ENCODE measurements at places on chromosomes 4 and X. TPM values are rescaled to one million over a fixed set of nuclear protein-coding genes. Genes with fewer than 3 reads are reported as not detected.

The REPS2 gene
- polyA plus RNA-seq = 10.0 TPM

DNA sequence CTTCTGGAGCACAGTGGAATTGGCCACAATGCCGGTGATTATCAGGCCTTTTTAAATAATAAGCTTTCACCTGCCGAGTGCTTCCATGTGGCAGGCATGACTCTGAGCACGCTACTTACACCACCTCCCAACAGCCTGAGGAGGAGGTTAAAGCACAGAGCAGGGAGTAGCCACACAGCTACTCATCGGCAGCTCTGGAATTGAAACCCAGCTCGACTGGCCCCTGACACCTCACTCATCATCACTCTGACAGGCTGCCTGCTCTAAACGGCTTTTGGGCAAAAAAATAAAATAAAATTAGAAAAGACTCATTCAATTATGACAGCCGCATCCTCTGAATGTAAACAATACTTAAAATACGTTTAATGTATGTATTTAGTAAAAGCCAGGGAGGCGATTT is 326.4 kb upstream of the NOCT start:
- no peak for DNase-seq

DNA sequence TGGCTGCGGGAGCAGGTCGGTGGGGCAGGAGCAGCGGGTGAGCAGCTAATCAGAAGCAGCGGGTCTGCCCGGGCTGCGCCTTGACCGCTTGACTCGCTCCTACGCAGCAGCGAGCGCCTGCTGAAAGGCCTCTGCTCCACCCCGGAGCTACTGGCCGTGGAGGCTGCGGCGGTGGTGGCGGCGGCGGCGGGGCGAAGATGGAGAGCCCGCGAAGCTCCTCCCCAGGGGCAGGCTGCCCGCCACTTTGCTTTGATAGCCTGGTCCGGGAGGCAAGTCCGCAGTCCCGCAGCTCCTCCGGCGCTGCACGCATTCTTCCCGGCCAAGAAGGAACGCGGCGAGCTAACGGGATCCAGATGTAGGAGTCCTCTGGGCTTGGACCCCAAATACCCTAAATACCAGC is 36.7 kb downstream of the PJA1 start:
- no peak for DNase-seq

GRCh38 chrX:135315864-135316263 is 6.6 kb downstream of the ETDC start:
- DNase-seq = no peak

GRCh38 chrX:125295337-125295736 is 24.3 kb upstream of the TEX13C start:
- DNase-seq = no peak

DNA sequence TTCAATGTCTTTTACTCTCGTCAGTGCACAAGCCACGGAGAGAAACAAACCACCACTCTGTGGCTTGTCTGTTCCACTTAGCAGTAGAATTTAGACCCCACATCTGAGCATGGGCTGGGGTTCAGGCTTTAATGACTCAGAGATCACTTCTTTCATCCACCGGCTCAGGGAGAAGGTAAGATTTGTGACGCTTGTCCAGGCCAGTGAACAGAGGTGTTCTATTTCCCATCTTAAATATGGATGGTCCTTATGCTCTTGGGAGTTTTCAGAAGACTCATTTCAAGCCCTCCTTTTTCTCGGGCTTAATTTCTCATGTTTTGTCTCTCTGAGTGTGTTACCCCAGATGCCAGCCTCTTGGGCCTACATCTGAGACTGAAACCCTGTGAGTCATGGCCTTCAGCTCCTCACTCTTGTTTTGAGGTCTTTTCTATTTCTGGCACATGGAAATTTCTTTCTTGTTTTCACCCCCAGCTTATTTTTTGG is 127.4 kb upstream of the SFRP2 start:
- no peak for DNase-seq

DNA sequence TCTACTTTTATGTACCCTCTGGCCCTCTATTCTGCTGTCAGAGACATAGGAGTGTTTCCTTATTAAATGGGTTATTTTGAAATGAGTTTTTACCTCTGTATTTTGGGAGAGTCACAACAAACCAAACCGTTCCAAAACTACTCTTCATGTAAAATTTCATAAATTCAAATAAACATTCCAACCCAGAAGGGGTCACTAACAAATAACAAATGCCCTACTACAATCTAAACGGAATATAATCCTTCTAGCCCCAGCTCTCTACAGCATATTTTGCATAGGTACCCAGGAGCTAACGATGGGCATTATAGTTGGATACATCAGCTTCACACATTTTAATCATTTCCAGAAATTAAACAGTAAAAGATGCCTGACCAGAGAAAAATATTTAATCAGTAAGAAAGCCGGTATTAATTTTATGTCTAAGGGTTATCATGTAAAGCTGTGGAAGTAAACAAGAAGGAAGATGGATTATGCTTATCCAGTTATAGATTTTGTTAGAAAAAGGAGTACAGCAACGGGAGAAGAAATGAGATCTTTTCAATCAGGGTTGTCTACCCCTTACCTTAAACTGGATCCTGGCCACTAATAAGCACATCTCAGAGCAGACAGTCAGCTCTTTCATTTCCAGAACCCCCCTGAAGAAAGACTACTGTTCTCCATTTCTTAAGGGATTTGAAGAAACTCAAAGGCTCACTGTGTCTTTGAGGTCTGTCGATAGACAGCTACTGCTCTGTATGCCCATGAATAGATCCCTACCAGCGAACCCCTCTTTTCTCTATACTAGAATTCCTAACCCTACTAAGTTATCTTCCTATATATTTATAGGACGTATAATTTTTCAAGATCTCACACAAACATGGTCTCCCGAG is 1.2 kb downstream of the UGDH start:
- DNase-seq = peak; percentile 5

The DCHS2 gene
- 5.2 TPM for polyA plus RNA-seq

- DNase-seq = no peak
Observed at GRCh38 chr4:22462688-22463087, 53.2 kb downstream of the ADGRA3 start.

The AR gene
- polyA plus RNA-seq = not detected

- DNase-seq = no peak
Observed at GRCh38 chr4:82267506-82267905, 106.3 kb downstream of the HNRNPD start.

The ARHGEF38 gene
- 0.18 TPM for polyA plus RNA-seq

GRCh38 chr4:65023883-65024670 is 614.8 kb upstream of the TECRL start:
- DNase-seq = no peak

The ATXN3L gene
- polyA plus RNA-seq = not detected

All from muscle of arm (tissue), 14 donors.